ENCODE measurements at places on chromosomes 2 and 18.

- no peak for DNase-seq
Measured at GRCh38 chr18:36534154-36534688, 236.7 kb downstream of the FHOD3 start.

- peak; percentile 30 for DNase-seq
Measured at GRCh38 chr18:49934457-49934856, 121.1 kb upstream of the ACAA2 start.

DNA sequence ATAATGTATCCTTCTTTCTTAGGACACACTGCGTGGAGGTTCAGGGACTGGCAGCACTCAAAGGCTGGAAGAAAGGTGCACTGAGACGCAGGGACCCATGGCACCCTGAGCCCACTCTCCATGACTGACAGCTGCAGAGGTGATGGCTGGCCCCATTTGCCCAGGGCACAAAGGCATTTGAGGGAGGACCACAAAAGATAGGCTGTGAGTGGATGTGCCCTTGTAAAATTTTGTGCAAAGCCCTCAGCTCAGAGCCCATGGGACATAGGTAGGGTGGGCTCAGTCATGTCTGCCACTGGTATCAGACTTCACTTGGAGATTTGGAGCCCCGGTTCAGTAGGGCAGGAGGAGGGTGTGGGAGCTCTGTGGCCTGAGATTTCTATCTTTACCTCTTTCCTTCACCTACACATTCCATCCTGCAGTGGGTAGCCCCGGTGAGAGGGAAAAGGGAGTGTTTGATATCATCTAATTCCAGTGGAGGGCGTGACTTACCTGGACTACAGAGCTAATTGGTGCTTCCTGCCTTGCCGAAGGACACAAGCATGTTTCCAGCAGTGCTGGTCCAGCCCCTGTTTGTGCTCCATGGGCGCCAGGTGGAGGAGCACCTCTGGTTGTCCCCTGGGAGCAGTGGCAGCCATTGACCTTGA lies 312.2 kb downstream of the EN1 start:
- DNase-seq, result no peak

GRCh38 chr18:9283791-9284190 lies 50.8 kb upstream of the TWSG1 start:
- DNase-seq, result peak; percentile 24

DNA sequence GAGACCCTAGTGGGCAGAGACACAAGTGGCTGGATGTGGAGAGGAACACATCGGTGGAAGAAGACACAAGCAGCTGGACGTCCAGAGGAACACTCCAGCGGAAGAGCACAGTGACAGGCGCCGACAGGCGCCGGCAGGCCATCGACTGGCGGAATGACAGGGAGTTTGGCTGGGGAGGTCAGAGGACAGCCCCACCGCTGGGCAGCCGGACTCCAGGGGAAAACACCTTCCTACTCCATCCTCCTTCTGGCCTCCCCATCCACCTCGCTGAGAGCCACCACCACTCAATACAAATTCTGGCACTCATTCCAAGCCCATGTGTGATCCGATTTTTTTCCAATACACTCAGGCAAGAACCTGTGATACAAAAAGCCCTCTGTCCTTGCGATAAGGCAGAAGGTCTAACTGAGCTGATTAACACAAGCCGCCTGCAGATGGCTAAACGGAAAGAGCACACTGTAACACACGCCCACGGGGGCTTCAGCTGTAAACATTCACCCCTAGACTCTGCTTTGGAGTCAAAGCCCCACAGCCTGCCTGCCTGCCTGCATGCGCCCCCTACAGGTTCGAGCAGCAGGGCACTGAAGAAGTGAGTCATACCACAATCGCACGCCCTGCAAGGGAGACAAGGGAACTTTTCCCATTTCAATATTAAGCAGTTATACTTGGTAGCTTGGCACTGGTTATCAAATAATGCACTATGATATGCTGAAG lies 50.2 kb upstream of the LRP1B start:
- no peak for DNase-seq

GRCh38 chr2:12661489-12661888 lies 55.2 kb upstream of the TRIB2 start:
- DNase-seq, result peak; percentile 56

GRCh38 chr2:104004821-104005220 lies 849.1 kb upstream of the POU3F3 start:
- DNase-seq, result no peak

DNA sequence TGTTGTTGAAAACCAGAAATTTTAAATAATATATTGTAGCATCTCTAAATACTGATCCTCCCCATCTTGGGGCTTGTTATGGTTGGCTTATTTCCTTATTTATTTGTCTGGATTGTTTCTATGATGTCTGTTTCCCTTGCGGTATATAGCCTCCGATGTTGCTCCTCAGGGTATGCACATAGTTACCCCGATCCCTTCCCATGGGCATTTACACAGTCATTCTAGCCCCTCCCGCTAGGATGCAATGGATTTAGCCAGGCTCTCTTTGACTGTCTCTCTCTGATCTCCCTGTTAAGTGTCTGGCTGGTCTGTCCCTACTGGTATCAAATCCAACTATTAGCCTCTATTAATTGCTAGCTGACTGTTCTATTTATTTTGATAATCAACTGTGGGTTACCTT lies 91.8 kb upstream of the CRACDL start:
- DNase-seq, result no peak

GRCh38 chr2:15974565-15975260 lies 34.4 kb downstream of the MYCN start:
- no peak for DNase-seq

DNA sequence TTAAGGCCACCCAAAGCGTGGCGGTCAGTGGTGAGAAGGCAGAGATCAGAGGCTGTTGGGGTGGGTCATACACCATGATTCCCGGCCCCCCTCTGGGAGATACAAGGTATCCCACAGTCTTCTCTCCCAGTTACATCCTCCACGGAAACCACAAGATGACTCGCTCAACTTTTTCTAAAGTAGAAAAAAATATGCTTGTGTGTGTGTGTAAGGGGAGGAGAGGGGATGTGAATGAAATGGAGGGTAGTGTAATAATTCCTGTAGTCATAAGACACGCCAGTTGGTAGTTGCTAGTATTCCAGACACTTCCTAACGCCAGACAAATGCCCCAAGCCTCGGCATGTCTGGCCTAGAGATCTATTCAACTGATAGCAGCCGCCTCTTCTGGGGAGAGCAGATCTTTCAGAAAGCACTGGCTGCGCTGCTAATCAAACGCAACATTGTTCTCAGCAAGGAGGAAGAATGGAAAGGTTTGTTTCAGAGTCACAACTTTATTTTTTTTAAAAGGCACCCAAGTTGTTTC lies 143.5 kb downstream of the TGIF1 start:
- DNase-seq, result peak; percentile 90

GRCh38 chr18:74380916-74381315 lies 65.3 kb downstream of the C18orf63 start:
- no peak for DNase-seq

GRCh38 chr2:168076731-168077130 lies 170.7 kb downstream of the STK39 start:
- no peak for DNase-seq

DNA sequence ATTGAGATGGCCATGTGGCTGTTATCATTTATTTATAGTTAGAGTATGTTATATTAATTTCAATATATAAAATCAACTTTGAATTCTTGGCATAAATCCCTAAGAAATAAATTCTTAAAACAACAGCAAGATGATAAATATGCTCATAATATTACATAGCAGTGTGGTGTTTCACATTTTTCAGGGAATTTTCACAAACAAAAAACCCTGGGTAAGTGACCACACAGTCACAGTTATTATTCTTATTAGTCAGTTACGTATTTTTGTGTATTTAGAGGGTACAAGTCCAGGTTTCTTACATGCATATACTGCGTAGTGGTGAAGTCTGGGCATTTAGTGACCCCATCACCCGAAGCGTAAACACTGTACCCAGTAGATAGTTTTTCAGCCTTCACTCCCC lies 289.5 kb upstream of the REV1 start:
- no peak for DNase-seq

- DNase-seq, result no peak
Measured at GRCh38 chr2:422676-423435, 135.0 kb upstream of the ALKAL2 start.

Measured in adipocyte (in vitro differentiated cells).